ENCODE measurements at places on chromosomes 1 and 21.

- DNase-seq: no peak
Observed at GRCh38 chr1:54347955-54348699, 58.1 kb downstream of the SSBP3 start.

- DNase-seq: no peak
Observed at GRCh38 chr1:180199018-180199417, 31.0 kb upstream of the LHX4 start.

DNA sequence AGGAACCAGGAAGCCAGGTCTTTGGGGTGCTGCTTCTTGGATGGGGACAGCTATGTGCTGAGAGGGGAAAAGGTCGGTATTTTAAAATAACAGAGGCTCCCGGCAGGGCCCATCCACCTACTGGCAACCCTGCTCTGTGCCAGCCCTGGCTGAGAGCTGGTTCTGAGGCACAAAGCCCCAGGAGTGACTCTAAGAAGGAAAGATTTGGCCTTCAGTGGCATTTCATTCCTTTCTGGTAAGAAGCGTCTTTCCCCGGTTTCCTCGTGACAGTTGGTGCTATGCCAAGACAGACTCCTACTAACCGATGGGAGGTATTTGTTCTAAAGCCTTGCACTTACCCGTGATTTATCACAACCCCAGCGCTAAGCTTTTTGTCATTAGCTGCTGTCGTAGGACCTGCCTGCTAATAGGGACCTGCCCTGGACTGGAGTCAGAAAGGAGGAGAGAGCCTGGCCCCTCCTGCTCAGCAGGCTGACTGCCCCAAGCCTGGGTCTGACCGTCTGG, 123.1 kb upstream of the ADAR start:
- no peak for DNase-seq

DNA sequence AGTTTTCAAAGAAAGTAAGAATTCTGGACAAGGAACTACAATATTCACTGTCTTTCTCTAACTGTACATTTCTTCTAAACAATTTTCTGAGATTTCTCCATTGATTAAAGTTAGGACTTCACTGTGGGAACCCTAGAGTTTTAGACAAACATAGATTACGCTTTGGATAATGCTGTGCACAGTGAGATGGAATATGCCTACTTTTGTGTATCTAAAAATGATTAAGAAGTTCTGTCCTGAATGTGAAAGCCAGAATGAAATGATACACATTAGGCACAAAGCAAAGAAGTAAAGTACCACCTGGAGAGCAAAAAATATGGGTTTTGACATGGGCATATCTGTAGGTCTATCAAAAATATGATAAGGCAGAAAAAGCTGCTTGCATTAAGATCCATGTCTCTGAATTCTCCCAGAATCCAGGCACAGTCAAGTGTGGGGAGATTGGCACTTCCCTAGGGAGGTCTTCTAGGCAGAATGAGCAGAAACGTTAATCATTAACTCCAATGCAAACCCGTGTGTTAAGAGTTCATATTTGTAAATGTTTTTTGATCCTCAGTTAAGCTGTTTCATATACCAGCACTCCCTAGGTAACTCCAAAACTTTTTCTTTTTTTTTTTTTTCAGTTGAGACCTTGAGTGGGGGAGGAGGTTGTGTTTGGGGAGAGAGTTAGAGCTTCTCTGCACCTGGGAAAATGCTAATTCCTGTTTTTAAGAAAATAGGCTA, 467.1 kb downstream of the LMO4 start:
- no peak for DNase-seq

- DNase-seq: no peak
Observed at GRCh38 chr21:38944903-38945302, 139.2 kb downstream of the ETS2 start.

DNA sequence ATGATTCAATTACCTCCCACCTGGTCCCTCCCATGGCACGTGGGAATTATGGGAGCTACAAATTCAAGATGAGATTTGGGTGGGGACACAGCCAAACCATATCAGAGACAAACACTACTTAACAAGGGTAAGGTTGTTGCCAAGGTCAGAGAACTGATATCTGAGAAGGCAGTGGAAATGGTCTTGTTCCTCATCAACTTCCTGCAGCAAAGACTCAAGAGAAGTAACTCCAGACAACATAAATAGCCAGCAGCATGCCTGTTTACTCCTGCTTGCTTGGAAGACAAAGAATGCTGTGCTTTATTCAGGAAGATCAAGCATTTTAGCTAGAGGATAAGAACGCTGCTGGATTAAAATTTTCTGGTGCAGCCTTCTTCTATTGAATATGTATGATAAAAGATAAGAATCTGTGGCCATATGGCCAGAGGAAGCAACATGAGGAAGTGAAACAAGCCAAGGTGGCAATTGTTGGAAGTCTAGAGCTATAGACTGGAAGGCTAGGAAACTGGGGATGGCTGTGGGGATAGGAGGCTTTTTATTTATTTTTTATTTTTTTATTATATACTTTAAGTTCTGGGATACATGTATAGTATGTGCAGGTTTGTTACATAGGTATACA, 36.4 kb downstream of the DDAH1 start:
- no peak for DNase-seq

- DNase-seq: no peak
Observed at GRCh38 chr1:200885623-200886402, 8.9 kb upstream of the INAVA start.
